Bronchus fibroblast of lung (primary cell): ENCODE measurements at places on chromosomes 3 and 15. TPM values are rescaled to one million over a fixed set of nuclear protein-coding genes. Genes with fewer than 3 reads are reported as not detected.

The PSTPIP1 gene
- total RNA-seq = 0.84 and 1.5 TPM in 2 replicates

The LYZL4 gene
- not detected in 2 replicates for total RNA-seq

The MESP2 gene
- total RNA-seq = 0.45 and 1.3 TPM in 2 replicates

The ARHGEF3 gene
- total RNA-seq = 1.7 and 2.1 TPM in 2 replicates

The VGLL3 gene
- 15.8 and 32.8 TPM in 2 replicates for total RNA-seq
